ENCODE measurements at places on chromosomes 7 and 10.

- DNase-seq: no peak
Observed at GRCh38 chr7:95375591-95376257, 20.5 kb downstream of the PON3 start.

DNA sequence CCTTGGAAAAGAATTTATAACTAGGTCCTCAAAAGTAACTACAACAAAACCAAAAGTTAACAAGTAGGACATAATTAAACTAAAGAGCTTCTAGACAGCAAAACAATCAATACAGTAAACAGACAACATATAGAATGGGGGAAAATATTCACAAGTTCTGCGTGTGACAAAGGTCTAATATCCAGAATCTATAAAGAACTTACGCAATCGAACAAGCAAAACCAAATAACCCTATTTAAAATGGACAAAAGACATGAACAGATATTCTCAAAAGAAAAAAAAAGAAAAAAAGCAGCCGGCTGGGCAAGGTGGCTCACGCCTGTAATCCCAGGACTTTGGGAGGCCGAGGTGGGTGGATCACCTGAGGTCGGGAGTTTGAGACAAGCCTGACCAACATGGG lies 33.8 kb upstream of the AMPH start:
- no peak for DNase-seq

GRCh38 chr10:101066896-101067355 lies 5.1 kb downstream of the KAZALD1 start:
- DNase-seq: no peak

DNA sequence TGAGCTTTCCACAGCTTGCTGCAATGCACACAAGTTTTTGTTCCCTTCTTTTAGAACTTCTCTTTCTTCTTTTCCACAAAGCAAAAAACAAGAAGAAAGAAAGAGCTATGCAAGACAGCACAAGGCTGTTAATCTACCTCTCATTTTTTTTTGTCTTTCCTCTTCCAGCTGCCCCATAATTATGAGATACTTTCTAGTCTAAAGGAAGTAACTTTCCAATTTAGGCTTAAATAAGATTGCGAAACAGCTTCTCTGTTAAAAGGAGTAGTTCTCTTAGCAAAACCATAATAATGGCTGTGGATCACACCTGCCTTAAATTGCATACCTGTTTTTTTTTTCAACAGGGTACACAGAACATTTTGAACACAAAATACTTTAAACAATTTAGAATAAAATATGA lies 56.0 kb downstream of the NDUFB2 start:
- DNase-seq: no peak

GRCh38 chr7:7249814-7250213 lies 67.5 kb downstream of the C1GALT1 start:
- no peak for DNase-seq

- DNase-seq: no peak
Observed at GRCh38 chr10:62450912-62451610, 76.9 kb downstream of the ZNF365 start.

- no peak for DNase-seq
Observed at GRCh38 chr7:11133436-11133959, 159.8 kb downstream of the PHF14 start.

GRCh38 chr10:36671607-36672006 lies 453.8 kb upstream of the ANKRD30A start:
- DNase-seq: no peak

DNA sequence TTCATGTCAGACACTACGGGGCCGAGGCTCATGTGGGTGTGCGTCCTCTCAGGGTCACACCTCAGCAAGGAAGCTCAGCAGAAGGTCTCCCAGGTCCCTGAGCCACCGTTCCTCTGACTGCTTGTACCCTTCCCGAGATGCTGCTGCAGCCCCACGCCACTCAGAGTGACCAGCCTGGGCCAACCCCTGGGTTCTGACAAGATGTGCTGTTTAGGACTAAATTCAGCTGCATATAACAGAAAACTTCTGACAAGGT lies 512.5 kb downstream of the DNAJB6 start:
- DNase-seq: no peak

GRCh38 chr7:7681191-7681935 lies 37.0 kb downstream of the RPA3 start:
- DNase-seq: no peak

GRCh38 chr7:110612680-110613079 lies 478.2 kb upstream of the LRRN3 start:
- DNase-seq: no peak

- DNase-seq: peak; percentile 64
Observed at GRCh38 chr7:2072042-2072441, 160.7 kb downstream of the MAD1L1 start.

DNA sequence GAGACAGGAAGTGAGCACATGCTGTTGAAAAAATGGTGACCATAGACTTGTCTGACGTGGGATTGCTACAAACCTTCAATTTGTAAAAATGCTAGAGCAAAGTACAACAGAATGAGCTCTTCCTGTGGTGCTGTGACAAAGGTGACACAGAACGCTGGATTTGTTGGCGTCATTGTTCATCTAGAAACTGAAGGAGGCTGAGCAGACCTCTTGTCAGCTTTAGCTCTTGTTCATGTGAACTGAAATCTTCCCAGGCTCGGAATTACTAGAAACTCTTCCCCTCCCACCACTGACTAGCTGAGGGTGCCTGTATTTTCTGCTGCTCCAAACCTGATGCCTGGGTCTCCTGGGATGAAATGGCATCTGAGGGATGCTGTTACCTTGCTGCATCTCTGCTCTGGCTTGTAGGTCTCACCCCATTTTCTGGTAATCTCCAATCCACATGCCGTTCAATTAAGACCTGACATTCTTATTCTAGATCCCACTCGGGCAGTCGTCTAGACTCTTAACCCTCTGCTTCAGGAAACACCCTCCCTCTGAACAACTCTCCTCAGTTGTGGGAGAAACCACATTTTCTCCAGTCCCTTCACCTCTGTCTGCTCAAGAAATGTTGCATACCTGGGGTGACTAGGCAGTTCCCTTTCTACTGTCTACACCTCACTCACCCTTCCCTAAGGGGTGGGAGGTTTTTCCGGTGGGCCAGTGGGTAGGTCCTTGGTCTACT lies 349.3 kb downstream of the CXCL12 start:
- DNase-seq: no peak

DNA sequence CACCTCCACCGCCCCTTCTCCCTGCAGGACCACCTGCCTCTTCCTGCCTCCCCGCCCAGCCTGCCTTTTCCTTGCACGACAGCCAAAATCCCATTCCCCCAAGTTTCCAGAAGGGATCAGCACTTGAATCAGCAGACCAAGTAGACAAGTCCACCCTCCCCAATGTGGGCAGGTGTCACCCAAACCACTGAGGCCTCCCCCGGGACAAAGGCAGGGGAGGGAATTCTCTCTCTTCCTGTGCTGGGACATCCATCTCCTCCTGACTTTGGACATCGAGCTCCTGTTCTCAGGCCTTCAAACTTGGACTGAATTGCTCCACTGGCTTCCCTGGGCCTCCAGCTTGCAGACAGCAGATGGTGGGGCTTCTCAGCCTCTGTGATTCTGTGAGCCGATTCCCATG lies 21.6 kb upstream of the PSMG3 start:
- DNase-seq: no peak

GRCh38 chr10:125742465-125742864 lies 23.0 kb downstream of the EDRF1 start:
- no peak for DNase-seq

- no peak for DNase-seq
Observed at GRCh38 chr7:46168671-46169383, 247.8 kb upstream of the IGFBP3 start.

- no peak for DNase-seq
Observed at GRCh38 chr10:3811291-3811870, 26.4 kb upstream of the KLF6 start.

DNA sequence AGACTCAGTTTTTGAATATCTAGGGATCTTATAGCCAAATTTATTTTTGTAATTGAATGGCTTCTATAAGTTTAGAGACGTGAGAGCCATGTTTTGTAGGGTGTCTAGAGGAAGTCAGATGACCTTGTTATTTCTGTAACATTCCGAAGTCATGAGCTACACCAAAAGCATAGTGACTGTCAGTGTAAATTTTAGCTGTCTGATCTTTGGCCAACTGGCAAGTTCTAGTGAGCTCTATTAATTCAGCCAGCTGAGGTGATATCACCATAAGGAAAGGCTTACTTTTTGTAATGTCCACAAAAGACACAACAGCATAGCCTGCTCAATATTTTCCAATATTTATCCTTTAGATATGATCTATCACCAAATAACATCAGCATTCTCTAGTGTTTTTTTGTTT lies 9.9 kb upstream of the NT5C3A start:
- DNase-seq: no peak

GRCh38 chr10:79111846-79112614 lies 43.3 kb downstream of the ZMIZ1 start:
- no peak for DNase-seq

GRCh38 chr7:3117488-3118231 lies 74.0 kb upstream of the CARD11 start:
- no peak for DNase-seq

- no peak for DNase-seq
Observed at GRCh38 chr7:82755705-82756551, 312.4 kb upstream of the CACNA2D1 start.

DNA sequence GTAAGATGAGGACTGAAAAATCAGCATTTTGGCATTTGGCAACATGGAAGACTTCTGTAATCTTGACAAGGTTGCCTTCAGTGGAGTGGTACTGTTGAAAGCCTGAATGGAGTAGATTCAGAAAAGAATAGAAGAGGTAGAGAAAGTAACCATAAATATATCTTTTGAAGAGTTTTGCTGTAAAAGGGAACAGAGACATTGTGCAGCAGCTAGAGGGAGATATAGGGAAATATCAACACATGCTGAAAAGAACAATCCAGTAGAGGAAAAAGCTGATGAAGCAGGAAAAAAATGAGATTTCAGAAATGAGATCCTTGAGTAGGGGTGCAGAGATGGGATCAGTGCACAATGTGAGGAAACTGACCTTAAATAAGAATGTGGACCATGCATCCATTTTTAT lies 60.0 kb downstream of the RAPGEF5 start:
- no peak for DNase-seq

- DNase-seq: no peak
Observed at GRCh38 chr10:98533746-98534445, 87.2 kb upstream of the HPS1 start.

GRCh38 chr7:138021889-138022288 lies 20.0 kb upstream of the CREB3L2 start:
- DNase-seq: no peak

DNA sequence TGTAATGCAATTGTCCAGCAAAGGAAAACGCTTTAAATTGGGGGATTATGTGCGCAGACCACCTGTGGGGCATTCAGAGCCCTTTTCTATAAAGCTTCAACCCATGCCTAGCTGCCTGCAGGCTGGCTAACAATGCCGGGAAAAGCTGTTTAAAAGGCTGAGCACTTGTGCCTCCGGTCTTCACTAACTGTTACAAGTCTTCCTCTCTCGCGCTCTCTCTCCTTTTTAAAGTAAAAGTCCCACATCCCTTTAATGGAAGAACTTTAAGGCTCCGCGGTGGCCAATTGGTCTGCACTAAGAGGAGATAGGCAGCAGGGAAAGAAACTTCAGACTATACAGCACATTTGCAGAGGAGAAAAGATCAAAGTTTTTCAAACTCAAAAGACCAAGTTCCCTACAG lies 4.6 kb downstream of the FZD8 start:
- no peak for DNase-seq

DNA sequence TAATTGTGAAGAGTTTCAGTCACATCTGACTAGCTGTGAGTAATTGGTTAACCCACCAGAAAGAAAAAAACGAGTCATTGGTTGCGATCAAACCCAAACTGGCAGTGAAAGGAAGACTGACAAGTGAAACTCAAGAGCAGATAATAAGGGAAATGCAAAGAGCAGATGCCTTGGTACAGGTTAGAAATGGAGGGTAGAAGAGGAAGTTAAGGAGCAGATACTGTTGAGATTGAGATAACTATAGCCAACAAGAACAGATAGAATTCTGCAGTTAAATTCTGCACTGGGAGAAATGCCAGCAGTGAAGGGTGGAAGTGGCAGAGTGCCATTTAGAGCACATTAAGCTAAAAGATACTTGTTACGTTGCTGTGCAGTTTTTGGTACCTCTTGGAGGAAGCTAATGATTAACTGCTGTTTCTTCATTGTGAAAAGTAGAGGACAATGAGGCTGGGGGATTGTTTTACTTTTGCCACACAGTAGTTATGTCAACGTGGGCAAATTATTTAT lies 65.8 kb downstream of the CDK13 start:
- DNase-seq: peak; percentile 59
